LNCaP clone FGC (cell line): ENCODE measurements at places on chromosomes 12 and 14.

GRCh38 chr14:71267007-71267513 lies 359.8 kb downstream of the PCNX1 start:
- DNase-seq: no peak

DNA sequence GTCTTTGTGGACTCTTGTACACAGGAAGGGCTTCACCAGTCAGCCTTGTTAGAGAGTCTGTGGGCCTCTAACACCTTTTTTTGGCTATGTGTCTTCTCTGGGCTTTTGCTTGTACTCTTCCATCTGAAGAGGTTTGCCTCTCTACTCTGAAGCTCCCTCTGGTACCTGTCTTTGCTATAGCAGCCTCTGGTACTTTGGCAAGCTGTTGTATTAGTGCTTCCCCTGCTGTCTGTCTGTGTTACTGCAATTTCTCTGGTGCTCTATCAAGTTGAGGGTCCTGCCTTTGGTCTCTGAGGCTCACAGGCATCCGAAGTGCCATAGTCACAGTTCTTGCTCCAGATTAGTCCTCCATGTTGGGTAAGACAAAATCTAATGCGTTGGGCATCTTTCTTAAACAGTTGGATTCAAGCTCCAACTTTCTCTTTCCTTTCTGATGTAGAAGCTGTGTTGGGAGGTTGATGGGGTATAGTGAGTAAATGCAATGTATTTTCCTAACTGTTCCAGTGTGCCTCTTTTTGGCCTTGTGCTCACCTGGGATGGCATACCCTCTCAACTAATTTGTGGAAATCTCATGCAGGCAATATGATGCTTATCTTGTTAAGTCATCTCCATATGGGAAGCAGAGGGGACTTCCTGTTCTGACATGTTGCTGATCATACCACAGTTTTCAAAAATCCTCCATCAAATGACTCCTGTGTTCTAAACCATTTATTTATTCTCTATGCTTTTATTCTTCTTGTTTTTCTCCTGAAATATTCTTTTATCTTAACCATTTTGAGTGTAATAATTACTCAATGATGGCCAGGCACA lies 88.8 kb downstream of the ATF7IP start:
- DNase-seq: peak; percentile 36

GRCh38 chr12:51591016-51591901 lies at the start of gene SCN8A:
SCN8A (plus strand) TSS chr12:51591233; CDS start chr12:51662818, 71,585 bp downstream.
- DNase-seq: no peak

- no peak for DNase-seq
These were observed 31.2 kb upstream of the FOS start for GRCh38 chr14:75247286-75247922.

GRCh38 chr12:15788233-15789219 lies 662 bp downstream of the EPS8 start:
- DNase-seq: no peak

GRCh38 chr12:131441060-131441396 lies 269.9 kb upstream of the SFSWAP start:
- DNase-seq: no peak

- no peak for DNase-seq
These were observed 7.3 kb downstream of the HOXC5 start for GRCh38 chr12:54040148-54040494.

DNA sequence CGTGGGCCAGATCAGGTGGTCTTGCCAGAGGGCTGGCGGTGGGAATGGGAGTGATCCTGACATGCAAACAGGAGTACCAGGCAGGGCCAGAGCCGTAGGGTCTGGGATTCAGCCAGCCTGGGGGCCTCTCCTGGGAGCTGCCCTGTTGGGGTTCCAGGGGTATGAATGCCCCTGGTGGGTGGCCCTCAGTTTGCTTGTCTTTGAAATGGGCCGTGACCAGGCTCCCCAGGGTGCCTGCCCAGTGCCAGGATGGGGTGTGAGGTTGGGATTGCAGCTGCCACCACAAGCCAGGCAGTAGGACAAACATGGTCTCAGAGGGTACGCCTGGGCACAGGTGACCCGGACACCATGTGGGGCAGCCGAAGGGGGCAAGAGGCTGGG lies 168.8 kb downstream of the KIF26A start:
- no peak for DNase-seq

DNA sequence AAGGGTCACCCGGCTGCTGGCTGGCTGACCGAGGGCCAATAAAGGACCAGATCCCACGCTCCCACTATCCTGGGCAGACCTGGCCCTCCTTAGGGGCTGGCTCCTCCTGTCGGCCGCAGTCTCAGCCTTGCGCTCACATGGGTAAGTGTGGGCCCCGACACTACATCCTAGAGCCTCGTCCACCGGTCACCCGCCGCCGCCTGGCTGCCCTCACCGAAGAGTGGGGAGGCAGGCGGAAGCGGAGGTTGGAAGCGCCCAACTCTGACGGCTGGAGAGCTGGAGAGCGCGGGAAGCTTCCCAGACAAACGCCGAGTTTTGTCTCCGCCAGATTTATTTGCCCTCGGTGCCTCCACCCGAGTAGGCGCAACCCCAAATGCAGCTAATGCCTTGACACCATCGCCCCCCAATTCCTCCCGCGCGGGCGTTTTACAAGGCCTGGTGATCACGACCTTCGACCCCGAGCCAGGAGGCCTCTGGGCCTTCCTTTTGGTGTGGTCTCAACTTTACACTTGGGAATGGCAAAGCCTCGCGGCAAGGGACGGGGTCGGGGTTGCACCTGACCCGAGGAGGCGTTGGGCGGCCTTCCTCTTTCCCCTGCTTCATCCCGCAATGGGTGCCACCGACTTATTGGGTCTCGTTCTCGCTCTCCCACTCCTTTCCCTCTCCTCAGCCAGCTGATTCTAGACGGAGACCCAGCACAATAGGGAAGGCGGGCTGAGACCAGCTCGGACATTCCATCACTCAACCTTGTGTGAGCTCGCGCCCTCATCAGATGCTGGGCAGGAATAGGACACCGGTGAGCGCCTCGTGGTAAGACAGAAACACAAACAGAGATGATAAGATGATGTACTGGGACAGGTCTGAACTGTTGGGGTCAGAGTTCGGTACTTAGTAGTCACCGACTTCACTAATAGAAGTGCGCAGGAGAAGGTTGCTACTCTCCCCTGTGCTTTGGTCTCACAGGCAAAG lies 78.3 kb upstream of the ANO4 start:
- DNase-seq: no peak

- no peak for DNase-seq
These were observed 49.2 kb upstream of the EIF5 start for GRCh38 chr14:103284574-103285467.
